Calu3 (cell line): ENCODE measurements at places on chromosomes 1 and 21. TPM values are rescaled to one million over a fixed set of nuclear protein-coding genes. Genes with fewer than 3 reads are reported as not detected.

CLIC6 gene
- total RNA-seq, result 0.24 and 0.42 TPM in 2 replicates

DNAJC28 gene
- total RNA-seq, result 1.2 and 2.0 TPM in 2 replicates

TMED5 gene
- 66.1 and 68.0 TPM in 2 replicates for total RNA-seq

SPRR2D gene
- total RNA-seq, result not detected in 2 replicates

SPRR5 gene
- total RNA-seq, result not detected in 2 replicates

PKP1 gene
- 0.09 and 0.17 TPM in 2 replicates for total RNA-seq

LCE3D gene
- total RNA-seq, result not detected in 2 replicates

ACP6 gene
- 93.5 and 116 TPM in 2 replicates for total RNA-seq

FASLG gene
- not detected in 2 replicates for total RNA-seq

KCND3 gene
- total RNA-seq, result 0.07 TPM in 1 of 2 replicates, not detected in the other

OR2T35 gene
- not detected in 2 replicates for total RNA-seq

- no peak for DNase-seq
Observed at GRCh38 chr1:78830321-78830720, 176.2 kb downstream of the ADGRL4 start.

DNA sequence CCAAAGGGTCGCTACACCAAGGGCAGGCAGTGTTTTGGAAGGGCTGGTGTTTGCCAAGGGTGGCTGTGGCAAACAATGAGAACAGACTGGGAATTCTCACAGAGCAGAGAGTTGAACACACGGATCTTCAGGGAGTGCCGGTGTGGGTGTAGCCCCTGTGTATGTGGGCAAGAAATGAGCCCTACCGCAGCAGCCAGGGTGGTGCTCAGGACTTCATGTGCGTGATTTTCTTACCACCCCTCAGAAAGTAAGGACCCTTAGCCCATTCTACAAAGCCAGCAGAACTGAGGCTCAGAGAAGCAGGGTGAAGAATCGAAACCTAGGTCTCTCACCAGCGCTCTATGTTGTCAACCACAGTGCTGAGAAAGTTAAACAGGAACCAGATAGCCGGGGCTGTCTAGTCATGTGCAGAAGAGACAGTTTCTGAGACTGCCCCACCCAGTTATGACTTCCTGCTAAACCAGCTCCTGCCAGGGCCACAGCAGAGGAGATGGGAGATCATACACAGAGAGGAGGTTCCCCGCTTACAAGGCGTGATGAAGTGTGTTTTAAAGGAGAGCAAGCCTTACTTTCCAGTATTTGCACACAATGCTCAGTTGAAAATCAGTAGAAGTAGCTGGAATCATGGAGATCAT is 21.9 kb upstream of the MORC3 start:
- peak; percentile 49 for DNase-seq

DNA sequence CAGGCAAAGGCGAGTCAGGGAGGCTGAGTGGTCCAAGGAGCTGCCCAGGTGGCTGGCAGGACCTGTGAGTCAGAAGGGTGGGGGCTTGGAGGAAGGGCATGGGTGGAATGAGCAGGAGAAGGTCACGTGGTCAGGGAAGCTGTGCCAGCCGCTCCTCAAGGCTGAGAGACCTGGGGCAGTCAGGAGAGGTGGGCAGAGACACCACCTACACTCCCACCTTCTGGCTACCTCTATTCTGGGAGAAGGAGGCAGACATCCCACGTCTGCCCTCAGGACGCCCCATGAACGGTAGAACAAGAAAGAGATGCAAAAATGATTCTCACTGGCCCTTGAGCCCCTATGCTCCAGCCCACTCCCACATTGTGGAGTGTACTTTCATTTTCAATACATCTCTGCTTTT is 151.8 kb upstream of the RAB4A start:
- DNase-seq, result peak; percentile 60

DNA sequence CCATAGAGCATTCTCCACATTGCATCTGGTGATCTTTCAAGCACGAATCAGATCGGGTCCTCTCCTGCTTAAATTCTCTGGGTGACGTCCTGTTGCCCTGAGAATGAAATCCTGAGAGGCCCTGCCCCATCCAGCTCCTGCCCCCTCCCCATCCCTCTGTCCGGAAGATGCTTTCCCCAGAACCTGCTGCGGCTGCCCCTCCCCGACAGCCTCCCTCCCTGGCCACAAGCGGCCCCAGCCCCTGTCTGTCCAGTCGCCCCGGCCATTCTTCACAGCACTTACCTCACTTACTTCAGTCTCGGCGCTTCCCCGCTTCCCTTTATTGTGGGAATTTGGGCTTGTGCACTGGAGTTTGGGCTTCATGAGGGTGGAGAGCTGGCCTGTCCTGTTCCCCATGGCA is 40.3 kb downstream of the TAS1R2 start:
- DNase-seq, result no peak

- no peak for DNase-seq
Observed at GRCh38 chr1:241422470-241422869, 65.5 kb upstream of the RGS7 start.

DNA sequence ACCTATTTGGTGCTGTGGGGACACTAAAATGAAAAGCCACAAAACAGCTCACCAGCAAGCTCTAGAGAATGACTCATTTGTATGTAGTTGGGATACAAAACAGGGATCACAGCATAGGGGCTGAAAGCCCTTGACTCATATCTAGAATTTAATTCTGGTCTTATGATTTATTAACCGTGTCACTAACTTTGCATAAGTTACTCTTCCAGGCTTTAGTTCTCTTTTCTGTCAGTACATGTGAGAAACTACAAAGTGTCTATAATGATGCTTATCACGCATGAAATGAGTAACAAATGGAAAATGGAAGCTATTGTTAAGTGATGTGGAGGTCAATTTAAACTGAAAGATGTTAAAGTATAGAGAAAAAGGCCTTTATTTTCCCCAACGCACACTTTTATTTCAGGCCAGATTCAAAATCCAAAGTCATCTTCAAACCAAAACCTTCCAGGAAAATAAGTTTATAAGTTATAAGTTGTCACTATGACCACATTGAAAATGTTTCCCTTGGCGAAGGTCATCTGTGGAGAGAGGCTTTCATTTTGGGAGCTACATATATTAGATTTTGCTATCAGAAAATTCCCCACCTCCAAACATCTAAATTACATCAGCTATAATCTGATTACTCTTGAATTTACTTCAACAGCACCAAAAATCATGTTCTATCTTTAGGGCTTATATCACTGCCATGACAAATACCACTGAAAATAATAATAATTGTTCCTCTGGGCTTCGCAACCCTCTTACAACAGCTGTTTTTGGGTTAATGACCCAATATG is 430.5 kb downstream of the MRPL39 start:
- DNase-seq, result no peak

GRCh38 chr1:216064643-216065042 is 358.6 kb downstream of the USH2A start:
- no peak for DNase-seq

DNA sequence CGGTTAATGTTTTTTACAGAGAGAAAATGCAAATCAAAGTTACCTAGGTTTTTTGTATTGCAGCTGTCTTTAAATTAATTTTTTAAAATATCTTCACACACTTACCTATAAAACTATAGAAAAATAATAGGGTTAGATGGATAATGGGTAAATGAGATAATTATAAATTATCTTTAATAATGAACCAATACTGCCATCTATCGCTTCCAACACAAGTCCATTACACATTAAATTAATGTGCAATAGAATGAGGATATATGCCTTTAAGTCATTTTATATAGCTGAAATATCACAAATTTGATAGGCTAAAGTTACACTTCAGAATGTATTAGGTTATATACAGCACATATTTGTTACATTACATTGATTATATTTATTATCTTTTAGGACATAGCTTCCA is 2212.8 kb downstream of the MRPL39 start:
- no peak for DNase-seq

DNA sequence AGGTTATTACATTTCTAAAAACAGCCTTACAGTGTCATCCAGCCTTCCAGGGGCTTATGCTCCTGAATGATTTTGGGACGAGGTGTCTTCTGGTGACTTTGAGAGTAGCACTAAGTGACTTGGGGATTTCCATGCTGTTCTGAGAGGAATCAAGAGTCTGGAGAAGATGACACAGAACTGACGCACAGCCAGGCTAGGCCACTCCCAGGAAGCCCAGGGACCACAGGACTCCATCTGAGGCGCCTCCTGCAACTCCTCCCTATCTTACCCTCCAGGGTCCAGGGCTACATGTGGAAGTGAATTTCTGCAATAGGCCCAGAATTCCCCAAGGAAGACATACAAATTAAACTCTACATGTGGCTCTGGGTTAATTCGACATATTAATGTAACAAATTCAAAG is 92.5 kb downstream of the SLC25A24 start:
- no peak for DNase-seq

DNA sequence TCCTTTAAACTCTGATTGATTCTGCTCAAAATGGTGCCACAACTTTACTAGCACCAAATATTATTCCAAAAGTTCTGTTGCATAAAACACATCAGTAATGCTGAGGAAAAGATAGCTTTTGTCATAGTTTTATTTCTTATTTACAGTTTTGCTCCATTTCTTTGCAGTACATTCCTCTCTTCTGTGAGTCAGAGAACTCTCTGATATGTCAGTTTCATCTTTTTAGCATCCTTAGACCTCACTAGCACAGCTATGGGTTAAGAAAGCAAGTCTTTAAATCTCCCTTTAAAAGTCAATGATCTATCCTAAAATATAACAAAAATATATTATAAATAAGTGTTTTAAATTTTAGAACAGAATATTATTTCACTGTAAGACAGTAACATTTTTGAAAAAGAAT is 356.6 kb upstream of the SNX7 start:
- DNase-seq, result no peak

- DNase-seq, result peak; percentile 59
Observed at GRCh38 chr1:167722152-167722869, 529 bp downstream of the MPZL1 start.

- DNase-seq, result no peak
Observed at GRCh38 chr1:49013079-49013478, 236.4 kb upstream of the BEND5 start.

DNA sequence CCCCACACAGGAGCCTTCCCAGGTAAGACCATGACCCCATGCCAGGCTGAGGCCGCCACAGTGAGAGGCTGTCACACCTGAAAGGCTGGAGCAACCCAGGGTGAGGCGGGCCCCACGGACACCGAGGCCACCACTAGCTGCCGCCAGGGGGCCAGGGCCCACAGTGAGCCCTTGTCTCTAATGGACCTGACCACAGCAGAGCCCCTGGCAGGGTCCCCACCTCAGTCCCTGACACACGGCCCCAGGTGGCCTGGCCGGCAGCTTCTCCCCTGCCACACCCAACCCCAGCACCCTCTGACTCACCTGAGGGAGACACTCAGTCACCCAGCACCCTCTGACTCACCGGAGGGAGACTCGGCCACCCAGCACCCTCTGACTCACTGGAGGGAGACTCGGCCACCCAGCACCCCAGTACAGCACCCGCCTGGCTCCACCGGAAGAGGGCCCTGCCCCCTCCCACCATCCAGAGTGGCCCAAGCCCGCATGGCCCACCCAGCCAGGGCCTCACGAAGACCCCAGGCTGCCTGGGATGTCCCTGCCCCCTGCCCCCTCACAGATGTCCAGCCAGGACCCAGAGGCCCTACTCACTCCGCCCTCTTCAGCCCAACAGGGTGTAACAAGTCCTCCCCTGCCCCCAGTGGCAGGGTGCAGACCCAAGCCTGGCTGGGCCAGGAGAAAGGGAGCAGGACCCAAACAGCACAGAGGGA is 4.4 kb downstream of the DVL1 start:
- peak; percentile 90 for DNase-seq

GRCh38 chr21:27418346-27418745 is 451.5 kb upstream of the ADAMTS5 start:
- DNase-seq, result no peak

DNA sequence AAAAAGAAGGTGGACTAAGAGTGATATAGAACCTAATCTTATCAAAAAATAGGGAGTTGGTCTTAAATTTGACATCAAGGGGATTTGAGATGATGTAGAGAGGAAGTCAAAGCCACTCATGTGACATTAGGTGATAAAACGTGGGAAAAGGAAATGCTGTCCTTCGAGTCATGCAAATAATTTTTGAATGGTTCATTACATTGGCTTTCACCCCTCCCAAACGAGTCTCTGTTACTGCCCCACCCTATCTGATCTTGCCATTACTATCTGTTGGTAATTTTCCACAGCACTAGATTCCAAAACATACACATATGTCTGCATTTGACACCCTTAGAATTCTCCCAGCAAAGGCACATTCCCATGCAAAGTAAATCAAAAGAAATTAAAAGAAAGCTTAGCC is 531.1 kb upstream of the ADAMTS5 start:
- DNase-seq, result no peak

- no peak for DNase-seq
Observed at GRCh38 chr1:198291036-198291435, 134.2 kb downstream of the NEK7 start.

DNA sequence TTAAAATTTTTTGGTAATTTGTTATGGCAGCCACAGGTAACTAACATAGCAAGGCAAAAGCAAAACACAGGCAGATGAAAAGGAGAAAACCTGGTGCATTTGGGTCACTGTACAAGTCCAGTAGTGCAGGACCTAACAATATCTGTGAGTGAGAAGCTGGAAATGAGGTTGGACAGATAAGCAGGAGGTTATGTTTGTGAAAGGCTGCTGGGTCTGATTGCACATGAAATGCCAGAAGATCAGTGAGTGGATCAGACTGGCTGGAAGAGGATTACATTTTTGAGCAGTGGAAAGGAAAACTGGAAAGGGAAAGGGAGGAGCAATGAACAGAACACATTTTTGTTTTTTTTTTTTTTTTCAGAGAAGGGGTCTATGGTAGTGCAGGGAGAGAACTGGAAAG is 73.6 kb downstream of the CYYR1 start:
- DNase-seq, result no peak

GRCh38 chr1:25065795-25066238 is 135.7 kb upstream of the RUNX3 start:
- no peak for DNase-seq

- no peak for DNase-seq
Observed at GRCh38 chr1:109249654-109250401, 489 bp downstream of the CELSR2 start.

DNA sequence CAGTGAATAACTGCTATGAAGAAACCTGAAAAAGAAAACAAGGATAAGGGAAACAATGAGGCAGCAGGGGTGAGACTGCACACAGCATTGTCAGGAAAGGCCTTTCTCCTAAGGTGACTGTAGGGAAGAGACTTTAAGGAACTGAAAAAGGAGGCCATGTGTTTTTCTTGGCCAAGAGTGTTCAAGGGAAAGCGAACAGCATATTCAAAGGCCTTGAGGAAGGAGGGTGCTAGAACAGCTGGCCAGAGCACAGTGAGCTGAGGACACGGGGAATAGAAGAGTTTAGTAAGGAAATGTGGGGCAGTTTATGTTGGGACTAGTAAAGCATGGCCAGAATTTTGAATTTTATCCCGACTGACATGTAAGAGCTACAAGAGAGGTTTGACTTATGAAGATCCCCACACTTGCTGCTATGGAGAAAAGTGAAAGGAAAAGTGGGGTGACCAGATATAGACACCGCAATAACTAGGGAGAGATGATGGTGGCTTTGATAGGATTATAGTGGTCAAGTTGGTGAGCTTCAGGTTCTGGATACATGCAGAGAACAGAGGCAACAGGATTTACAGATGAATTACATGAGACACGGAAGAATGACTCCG is 1.4 kb downstream of the RWDD2B start:
- DNase-seq, result no peak

DNA sequence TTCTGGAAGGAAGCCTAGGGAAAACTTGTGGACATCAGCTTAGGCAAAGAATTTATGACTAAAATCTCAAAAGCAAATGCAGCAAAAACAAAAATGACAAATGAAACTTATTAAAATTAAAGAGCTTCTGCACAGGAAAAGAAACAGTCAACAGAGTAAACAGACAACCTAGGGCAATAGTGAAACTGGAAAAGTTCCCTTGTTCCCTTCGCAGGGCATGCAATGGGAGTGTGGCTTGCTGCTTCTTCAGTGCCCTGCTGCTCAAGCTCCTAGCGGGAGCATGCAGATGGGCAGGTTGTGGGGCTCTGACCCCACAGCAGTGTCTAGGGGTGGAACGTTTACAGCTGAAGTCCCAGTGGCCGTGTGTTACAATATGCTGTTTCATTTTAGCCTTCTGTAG is 1797.4 kb downstream of the NCAM2 start:
- DNase-seq, result no peak
